A549 (cell line): ENCODE measurements at places on chromosomes 4 and X. TPM values are rescaled to one million over a fixed set of nuclear protein-coding genes. Genes with fewer than 3 reads are reported as not detected.

PNMA3 gene
- polyA plus RNA-seq: 0.10 to 0.26 TPM (median 0.16 TPM) in 3 replicates

PNCK gene
- polyA plus RNA-seq: 0.13 to 0.30 TPM (median 0.25 TPM) in 3 replicates

AREG gene
- 46.3 to 58.9 TPM (median 52.2 TPM) in 3 replicates for polyA plus RNA-seq

RNF150 gene
- polyA plus RNA-seq: 0.21 to 0.35 TPM (median 0.25 TPM) in 3 replicates

AMER1 gene
- polyA plus RNA-seq: 2.8 to 3.1 TPM (median 2.9 TPM) in 3 replicates

IL9R gene
- polyA plus RNA-seq: 0.12 to 0.13 TPM (median 0.13 TPM) in 3 replicates

HOPX gene
- polyA plus RNA-seq: not detected in 3 replicates

GAGE2A gene
- polyA plus RNA-seq: not detected in 3 replicates

DUX4 gene
- not detected in 3 replicates for polyA plus RNA-seq

MAGEA2 gene
- polyA plus RNA-seq: 0.04 to 0.05 TPM in 2 of 3 replicates, not detected in the other

POLA1 gene
- 15.4 to 18.6 TPM (median 17.5 TPM) in 3 replicates for polyA plus RNA-seq

PFKFB1 gene
- 0.04 to 0.13 TPM (median 0.11 TPM) in 3 replicates for polyA plus RNA-seq

GRCh38 chrX:135393051-135393450 lies 28.7 kb upstream of the SMIM10L2A start:
- no peak for DNase-seq

GRCh38 chr4:176065435-176066291 lies at the start of gene WDR17:
Gene WDR17 (plus strand): TSS chr4:176065841. CDS start chr4:176111581, 45,740 bp downstream.
- DNase-seq: peak; percentile 90

- peak; percentile 14 for DNase-seq
Measured at GRCh38 chr4:37555322-37555721, 130.9 kb downstream of the RELL1 start.

GRCh38 chr4:26992657-26993361 lies 132.2 kb downstream of the STIM2 start:
- no peak for DNase-seq

- no peak for DNase-seq
Measured at GRCh38 chr4:180615746-180616145, 1627.5 kb upstream of the TENM3 start.

DNA sequence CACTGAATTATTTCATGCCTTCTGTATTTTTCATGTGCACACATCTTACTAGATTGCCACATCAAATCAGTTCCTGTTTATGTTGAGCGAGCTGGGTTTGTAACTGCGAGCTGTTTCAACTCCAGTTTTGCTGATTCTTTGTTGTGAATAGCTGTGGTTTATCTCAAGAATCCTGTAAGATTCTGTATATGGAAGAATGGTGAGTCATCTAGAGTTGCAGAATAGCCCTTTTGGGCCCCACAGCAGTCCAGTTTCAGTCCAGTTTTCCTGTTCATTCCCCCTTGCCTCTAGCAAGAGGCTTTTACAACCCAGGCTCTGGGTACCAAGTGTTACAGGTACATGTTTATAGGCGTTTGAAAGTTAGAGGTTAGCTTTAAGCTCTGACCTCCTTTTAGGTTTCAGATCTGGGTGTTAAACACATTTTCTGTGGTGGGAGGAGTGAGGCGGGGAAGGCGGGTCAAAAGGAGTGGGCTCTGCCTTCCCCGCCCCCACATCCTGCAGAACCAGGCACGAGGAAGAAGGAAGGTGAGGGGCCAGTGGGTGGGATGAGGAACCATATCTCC lies 32.7 kb downstream of the TBC1D14 start:
- DNase-seq: peak; percentile 29

- DNase-seq: no peak
Measured at GRCh38 chrX:67587946-67588624, 44.3 kb downstream of the AR start.

DNA sequence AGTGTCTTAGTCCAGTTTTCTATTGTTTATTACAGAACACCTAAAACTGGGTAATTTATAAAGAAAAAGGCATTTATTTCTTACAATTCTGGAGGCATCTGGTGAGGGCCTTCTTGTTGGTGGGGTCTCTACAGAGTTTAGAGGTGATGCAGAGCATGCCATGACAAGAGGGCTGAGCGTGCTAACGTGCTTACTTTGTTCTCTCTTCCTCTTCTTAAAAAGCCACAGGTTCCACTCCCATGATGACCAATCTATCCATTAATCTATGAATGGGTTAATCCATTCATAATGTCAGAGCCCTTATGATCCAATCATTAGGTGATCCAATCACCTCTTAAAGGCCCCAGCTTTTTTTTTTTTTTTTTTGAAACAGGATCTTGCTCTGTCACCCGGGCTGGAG lies 291.5 kb upstream of the GALNTL6 start:
- no peak for DNase-seq

GRCh38 chr4:165207431-165208220 lies at the start of gene KLHL2:
Gene KLHL2 (plus strand): TSS chr4:165207561. CDS start chr4:165207877, 316 bp downstream.
- peak; percentile 35 for DNase-seq

DNA sequence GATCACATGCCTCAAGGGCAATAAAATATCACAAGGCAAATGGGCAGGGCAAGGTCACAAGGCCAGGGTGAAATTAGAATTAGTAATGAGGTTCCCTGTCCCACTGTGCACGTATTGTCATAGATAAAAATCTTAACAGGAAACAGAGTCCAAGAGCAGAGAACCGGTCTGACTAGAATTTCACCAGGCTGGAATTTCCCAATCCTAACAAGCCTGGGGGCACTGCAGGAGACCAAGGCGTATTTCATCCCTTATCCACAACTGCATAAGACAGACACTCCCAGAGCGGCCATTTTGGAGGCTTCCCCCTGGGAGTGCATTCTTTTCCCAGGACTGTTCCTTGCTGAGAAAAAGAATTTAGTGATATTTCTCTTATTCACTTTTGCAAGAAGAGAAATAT lies 25.9 kb upstream of the PRDM5 start:
- DNase-seq: no peak

GRCh38 chr4:114905017-114905416 lies 208.4 kb downstream of the NDST4 start:
- no peak for DNase-seq

GRCh38 chr4:85995361-85995760 lies 364.5 kb downstream of the MAPK10 start:
- DNase-seq: no peak

DNA sequence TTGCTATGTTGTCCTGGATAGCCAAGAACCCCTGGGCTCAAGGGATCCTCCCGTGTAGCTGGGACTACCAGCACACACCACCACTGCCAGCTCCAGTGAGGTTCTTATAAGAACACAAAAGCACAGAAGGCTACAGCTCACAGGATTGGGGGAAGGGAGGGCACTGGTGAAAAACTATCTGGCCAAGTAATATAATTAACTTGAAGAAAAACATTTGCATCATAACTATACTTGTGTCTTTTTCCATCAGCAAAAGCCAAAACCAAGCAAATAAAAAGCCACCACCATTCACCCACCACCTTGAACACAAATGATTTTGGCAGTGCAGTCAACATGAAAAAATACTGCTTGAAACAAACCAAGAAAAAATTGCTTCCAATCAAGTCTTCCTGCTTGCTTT lies 188.2 kb downstream of the MAML3 start:
- DNase-seq: no peak

GRCh38 chr4:19969492-19969891 lies 282.2 kb upstream of the SLIT2 start:
- no peak for DNase-seq

DNA sequence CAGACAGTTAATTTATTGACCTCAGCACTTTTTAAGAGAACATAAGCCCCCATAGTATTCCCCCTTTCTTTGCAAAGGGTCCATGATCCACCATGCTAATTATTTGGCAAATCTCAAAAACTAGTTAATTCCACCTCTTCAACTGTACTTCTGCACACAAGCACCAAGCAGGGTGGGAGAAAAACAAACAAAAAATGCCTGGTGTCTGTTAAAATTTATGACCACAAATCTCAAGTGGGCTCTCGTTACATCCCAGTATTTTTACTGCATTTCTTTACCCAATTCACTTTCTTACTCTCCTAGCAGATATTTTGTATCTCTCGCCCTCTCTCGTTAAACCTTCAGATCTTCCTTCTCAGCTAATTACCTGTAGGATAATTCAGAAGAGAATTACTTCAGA lies 6.1 kb downstream of the ARSJ start:
- no peak for DNase-seq

GRCh38 chrX:47503151-47503550 lies 20.1 kb upstream of the ZNF41 start:
- DNase-seq: no peak

GRCh38 chr4:150828159-150828558 lies 186.9 kb downstream of the LRBA start:
- DNase-seq: no peak

DNA sequence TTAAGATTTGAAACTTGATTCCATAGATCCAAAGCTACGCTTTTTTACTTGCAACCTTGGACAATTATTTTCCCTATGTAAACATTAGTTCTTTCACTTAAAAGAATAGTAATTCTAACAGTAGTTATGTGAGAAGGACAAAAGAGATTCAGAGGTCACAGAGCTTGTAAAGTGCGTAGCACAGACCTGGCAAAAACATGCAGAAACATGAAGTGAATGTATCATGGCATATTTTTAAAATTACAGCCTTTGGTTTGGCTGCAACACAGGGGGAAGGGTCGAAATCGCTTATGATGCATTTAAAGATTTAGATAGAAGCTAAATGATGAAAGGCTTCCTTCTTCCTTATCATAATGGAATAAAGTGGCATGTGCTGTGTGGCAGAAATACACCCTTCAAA lies 1068.8 kb downstream of the ARAP2 start:
- DNase-seq: no peak

GRCh38 chr4:6180841-6181631 lies 19.3 kb downstream of the JAKMIP1 start:
- no peak for DNase-seq

DNA sequence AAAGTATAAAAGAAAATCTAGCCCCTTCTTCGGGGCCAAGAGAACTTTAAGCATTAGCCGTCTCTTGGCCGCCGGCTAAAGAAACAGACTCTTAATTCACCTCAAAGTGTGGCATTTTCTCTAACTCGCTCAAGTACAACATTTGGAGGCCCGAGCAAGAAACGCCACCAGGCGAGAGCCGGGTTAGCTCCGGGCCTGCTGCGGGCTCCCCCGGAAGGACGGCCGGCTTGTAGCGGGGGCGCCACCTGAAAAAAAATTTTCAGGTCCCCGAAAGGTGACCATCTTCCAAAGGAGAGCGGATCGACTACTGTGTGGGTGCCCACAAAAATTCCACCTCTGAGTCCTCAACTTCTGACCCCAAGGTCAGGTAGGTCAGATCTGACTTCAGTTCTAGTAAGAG lies 156.0 kb downstream of the DEFB131A start:
- DNase-seq: no peak

DNA sequence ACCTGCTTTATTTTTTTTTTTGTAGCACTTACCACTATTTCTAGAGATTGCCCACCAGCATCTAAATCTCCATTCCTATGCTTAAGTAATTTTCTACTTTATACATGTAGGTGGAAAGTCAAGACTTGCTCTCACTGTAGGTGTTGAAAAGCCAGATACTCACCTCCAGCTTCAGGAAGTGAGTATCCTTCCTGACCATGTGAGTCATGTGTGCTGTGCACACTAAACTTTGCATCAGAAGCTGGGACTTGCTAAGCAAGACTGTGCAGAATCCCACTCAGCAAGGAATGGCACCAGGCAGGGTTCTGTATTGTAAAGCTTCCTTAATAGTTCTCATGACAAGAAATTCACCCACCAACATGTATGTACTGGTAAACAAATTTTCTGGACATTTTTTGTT lies 151.8 kb downstream of the POU4F2 start:
- DNase-seq: no peak

DNA sequence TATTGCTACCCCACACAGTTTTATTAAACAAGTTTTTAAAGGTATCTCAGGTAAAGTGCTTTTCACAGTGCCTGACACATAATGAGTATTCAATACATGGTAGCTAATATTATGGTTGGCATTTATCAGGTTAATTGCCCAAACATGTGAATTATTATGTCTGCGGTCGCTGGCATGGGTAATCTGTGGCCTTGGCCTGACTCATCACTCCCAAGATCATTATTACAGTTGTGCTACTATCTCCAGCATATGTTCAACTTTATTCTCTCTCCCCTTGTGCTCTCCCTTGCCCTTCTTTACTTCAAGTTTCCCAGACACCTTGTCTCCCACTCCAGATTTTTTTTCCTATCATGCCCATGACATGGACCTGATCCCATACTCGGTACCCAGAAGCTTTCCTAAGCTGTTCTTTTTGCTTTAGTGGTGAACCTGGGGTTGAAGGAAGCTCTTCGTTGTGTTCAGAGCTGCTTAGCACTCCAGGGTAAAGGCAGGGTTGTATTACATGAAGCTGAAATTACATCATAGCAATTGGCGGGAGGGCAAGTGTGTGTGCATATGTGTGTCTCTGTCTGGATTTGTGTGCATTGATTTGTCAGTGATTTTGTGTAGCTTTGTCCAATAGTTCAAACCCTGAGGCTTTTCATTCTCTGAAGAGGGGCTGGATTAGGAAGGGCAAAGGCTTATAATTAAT lies 176.5 kb upstream of the NRK start:
- no peak for DNase-seq

DNA sequence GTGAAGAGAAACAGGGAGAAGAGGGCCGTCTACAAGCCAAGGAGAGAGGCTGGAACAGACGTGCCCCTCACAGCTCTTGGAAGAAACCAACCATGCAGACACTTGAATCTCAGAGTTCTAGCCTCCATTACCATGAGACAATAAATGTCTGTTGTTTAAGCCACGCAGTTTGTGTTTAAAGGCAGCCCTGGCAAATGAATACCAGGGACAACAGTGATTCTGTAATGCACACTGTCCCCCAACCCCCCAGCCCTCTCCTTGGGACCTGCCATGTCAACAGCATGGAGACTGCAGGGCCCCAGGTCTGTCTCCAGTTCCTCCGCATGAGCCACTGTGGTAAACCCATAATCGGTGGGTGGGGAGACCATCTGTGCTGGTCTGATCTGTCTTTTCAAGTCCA lies 348.0 kb upstream of the KLF3 start:
- DNase-seq: no peak

DNA sequence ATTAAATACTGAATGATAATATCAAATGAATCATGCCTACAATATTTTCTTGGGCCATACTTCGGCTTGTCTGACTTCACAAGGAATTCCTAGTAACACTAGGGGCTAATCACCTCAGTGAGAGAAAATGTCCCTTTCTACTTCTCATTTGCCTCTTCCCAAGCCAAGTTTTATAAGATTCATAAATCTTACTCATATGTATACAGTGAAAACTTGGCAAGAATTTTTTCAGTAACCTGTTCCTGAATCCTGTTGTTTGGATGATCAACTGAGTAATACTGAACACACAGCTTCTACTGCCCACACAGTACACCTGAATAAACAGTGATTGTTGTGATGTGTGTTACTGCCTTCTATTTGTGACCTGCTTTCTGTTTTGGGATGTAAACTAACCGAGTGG lies 16.5 kb downstream of the TMPRSS11E start:
- peak; percentile 9 for DNase-seq

- no peak for DNase-seq
Measured at GRCh38 chrX:123405231-123405630, 221.2 kb downstream of the GRIA3 start.

GRCh38 chr4:167713756-167714155 lies 378.6 kb upstream of the ANXA10 start:
- no peak for DNase-seq
